Inflammatory macrophage (primary cell): ENCODE measurements at places on chromosomes 12 and 14.

- no peak for DNase-seq
Measured at GRCh38 chr12:124501112-124501561, 66.3 kb downstream of the NCOR2 start.

DNA sequence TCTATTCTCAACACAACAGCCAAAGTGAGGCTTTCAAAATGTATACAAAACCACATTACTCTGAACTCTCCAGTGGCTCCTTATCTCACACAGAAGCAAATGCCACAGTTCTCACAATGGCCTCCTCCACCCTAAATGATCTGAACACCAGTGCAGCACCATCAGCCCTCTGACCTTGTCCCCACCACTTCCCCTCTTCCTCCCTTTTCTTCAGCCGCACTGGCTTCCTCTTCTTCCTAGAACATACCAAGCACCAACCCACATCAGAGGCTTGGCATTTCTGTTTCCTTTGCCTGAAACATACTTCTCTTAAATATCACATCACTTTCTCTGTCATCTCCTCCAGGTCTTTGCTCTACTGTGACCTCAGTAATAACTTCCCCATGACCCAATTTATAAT is 66.3 kb downstream of the GPR135 start:
- DNase-seq: peak; percentile 66

DNA sequence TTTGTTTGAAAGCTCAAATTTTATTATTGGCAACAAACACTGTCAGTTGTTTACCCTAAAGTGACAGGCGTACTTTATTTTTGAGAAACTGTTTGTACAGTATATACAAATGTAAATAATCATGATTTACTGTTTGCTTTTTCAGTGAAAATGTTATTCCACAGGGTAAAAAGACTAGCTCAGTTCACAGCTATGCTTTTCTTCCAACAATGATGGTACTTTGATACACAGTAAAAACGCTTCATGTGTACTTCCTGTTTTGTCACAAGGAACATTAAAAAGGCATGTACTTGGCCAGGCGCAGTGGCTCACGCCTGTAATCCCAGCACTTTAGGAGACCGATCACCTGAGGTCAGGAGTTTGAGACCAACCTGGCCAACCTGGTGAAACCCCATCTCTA is 53.7 kb downstream of the MON2 start:
- no peak for DNase-seq

DNA sequence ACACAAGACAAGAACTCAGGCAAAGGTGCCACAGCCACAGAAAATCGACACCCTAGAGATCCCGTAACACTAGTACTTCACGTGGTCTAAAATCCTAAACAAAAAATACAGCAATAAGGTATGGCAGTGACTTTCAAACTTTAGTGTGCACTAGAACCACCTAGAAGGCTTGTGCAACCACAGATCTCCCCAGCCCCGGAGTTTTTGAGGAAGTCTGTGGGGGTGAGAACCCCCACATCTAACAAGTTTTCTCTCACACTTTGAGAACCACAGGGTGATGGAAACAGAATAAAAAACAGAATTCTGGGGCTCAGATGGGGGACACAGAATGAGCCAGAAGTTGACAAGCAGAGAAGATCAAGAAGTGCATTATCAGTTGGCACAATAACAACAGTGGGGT is 254.0 kb downstream of the ANO6 start:
- no peak for DNase-seq
